ENCODE measurements at places on chromosomes 16 and 17.

GRCh38 chr17:74946641-74947040 lies 10.9 kb downstream of the OTOP3 start:
- DNase-seq, result no peak

GRCh38 chr17:83081684-83082201 lies 2.3 kb downstream of the METRNL start:
- peak; percentile 15 for DNase-seq

DNA sequence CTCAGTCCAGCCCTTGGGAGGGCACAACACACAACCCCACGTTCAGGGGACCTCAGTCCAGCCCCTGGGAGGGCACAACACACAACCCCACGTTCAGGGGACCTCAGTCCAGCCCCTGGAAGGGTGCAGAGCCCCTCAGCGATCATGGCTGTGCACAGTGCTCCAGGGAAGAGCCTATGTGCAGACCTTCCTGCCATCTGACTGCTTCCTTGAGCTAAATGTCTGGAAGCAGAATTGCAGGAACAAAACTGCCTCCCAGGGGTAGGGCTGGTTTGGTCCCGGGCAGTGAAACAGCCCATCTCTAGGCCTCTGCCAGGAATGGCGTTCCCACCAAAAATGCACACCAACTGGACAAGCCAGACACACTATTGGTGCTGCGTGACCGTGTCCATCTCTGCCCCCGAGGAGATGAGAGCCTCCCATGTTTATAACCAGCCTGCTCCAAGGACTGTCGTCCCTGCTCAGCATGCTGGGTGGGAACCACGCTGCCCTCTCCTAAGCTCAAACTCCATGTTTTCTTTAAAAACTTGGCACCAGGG lies 44.0 kb downstream of the ZNF276 start:
- DNase-seq, result no peak

- no peak for DNase-seq
These were observed 65.9 kb downstream of the CEP95 start for GRCh38 chr17:64572682-64573154.

DNA sequence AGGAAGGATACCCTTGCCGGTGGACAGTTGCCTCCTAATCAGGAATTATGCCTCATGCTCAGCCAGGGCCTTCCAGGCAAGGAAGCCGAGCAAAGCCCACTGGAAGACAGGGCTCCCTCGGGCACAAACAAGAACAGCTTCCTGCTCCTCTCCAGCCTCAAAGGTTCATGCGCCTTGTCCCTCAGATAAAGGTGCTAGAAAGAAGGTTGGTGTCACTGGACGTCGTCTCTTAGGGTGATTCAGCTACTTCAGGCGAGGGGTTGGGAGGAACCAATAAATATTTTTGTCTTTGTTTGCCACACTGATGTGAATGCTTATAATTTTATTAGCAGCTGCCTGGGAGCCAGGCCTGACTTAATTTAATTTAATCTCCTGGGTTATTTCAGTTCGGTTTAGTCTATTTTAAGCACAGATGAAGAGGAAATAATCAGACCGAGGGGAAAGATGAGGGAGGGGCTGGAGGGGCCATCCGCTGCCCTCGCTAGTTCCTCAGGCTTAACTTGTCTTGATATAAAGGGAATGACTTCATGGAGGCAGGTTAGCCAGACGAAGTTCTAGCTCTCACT lies 171.8 kb upstream of the CACNG5 start:
- no peak for DNase-seq

GRCh38 chr16:9677301-9677653 lies 505.0 kb downstream of the GRIN2A start:
- DNase-seq, result no peak

DNA sequence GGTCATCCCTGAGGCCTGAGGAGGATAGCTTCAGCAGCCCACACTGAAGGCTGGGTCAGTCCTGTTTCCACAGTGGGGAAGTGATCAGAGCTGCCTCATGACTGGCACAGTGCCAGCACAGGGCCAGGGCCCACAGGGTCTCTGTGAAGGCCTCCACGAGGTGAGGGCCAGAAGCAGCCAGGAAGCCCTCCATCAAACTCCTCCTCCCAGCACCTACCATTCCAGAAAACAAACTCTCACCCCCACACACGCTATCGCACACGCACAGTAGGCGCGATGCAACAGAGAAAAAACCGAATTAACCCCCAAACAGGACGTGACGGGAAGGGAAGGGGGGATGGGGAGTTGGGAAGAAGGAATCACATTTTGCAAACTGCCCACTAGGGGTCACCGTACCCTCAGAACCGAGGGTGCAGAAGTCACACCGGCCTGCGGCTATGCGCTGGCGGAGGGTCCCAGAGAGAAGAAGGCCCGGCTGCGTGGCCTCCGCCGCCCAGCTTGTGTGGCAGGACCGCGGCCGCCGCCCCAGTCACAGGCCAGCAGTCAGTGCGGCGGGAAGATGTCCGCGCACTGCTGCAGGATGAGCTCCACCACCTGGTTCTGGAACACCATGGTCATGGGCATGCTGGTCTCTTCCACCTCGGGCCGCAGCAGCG lies 37.6 kb downstream of the ARHGAP27 start:
- DNase-seq, result peak; percentile 26

GRCh38 chr17:19388791-19389785 lies 2.1 kb upstream of the MFAP4 start:
- no peak for DNase-seq

GRCh38 chr17:19565817-19566575 lies 32.3 kb downstream of the SLC47A1 start:
- no peak for DNase-seq

DNA sequence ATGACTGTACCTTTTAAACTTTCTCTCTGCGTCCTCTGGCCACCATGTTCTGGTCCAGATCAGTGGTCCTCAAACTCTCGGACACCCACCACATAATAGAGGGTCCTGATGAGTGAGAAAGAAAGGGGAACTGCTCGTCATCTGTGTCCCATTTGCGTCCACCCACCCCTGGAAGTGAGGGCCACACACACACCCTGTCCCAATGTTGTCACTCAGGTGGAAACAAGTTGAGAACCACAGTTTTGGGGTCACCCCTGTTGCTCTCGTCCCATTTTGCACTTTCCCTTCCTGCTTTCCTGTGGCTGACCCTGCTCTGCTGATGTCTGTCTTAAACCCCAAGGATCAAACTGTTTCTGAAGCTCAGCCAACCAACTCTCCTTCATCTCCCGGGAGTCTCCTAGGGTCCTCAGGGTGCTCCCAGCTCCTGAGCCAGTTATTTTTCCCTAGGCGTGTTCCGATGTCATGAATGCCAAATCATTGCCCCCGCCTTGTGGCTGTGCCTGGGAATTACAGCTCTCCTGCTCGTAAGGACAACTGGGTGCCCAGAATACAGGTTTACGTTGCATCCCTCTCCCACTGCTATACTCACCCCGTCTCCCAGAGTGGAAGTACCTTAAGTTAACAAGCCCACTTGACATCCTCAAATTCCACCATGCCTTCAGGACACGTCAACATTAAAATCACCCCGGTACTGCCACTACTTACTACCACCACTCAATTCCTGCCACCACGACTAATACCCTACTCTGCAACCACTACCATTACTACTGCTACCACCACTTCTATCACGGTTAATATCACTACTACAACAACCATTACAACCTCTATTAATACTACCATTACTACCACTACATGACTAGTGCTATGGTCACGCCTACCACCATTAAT lies 26.0 kb upstream of the HNF1B start:
- no peak for DNase-seq

- peak; percentile 40 for DNase-seq
These were observed 51.5 kb upstream of the MGAT5B start for GRCh38 chr17:76816590-76817135.

All from stimulated activated CD4-positive, alpha-beta T cell treated with anti-CD3 and anti-CD28 coated beads, Interleukin-4, amount 100 ng/mL, for 4 hours (primary cell).